Mesenteric fat pad (tissue), 1 donor: ENCODE measurements at places on chromosomes 6 and 20. TPM values are rescaled to one million over a fixed set of nuclear protein-coding genes. Genes with fewer than 3 reads are reported as not detected.
A peak's percentile ranks its signal among the peaks of the same experiment; 100 is the strongest.

The GNMT gene
- 0.61 TPM for total RNA-seq

The KATNA1 gene
- total RNA-seq, result 16.5 TPM

The BNIP5 gene
- not detected for total RNA-seq

The HTR1E gene
- total RNA-seq, result not detected

The TRIM10 gene
- total RNA-seq, result not detected

The BPIFB2 gene
- total RNA-seq, result not detected

The SLCO4A1 gene
- 44.4 TPM for total RNA-seq

- no peak for DNase-seq
Measured at GRCh38 chr6:134374491-134375219, 56.7 kb upstream of the SGK1 start.

DNA sequence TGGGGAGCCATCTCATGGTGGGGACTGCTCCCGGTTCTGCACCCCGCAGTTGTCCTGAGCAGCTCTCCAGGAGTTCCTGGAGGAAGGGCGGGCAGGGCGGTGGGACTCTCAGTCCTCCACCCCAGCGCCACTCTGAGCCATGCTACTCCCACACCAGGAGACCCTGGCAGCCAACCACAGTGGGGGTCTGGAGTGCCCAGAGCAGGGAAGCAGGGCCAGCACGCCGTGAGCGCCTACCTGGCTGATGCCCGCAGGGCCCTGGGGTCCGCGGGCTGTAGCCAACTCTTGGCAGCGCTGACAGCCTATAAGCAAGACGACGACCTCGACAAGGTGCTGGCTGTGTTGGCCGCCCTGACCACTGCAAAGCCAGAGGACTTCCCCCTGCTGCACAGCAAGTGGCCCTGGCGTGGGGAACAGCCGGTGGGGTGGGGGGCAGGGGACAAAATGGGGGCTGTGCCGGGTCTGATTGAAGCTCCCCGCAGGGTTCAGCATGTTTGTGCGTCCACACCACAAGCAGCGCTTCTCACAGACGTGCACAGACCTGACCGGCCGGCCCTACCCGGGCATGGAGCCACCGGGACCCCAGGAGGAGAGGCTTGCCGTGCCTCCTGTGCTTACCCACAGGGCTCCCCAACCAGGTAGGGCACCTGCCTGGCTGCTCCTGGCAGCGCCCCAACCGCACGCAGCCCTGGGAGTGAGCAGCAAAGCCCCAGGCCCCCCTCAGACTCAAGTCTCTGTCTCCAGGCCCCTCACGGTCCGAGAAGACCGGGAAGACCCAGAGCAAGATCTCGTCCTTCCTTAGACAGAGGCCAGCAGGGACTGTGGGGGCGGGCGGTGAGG lies 1.6 kb upstream of the TNFRSF6B start:
- no peak for DNase-seq

DNA sequence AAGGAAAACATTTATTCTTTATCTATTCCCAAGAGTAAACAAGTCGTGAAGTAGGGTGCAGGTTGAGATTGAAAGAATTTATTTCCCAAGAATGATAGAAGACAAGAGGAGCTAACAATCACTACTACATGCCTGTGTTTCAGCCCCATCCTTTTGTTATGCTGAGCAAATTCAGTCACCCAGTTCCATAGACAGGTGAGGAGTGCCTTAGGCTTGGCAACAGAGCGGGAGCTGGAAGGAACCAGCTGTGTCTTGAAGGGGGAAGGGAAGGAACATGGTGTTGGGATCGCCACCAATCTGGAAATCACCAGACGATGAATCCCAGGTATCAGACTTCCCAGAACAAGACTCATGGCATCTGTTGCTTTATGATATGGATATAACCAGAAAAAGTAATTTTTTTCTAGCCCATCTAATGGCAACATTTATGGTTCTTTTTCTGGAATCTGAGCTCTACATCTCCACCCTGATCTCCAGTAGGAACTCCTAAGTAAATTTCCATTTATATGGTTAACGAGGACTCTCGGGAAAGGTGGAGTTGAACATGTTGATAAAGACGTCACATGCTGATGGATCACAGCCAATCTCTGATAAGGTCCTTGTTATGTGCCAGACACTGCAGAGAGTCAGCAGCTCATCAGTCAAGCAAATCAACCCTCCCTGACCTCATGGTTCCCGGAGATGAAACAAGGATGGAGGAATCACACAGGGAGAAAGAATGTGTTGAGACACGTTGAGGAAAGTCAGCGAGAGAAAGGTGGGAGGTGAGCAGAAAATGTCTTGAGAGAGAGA lies 344.9 kb downstream of the SMOC2 start:
- no peak for DNase-seq

DNA sequence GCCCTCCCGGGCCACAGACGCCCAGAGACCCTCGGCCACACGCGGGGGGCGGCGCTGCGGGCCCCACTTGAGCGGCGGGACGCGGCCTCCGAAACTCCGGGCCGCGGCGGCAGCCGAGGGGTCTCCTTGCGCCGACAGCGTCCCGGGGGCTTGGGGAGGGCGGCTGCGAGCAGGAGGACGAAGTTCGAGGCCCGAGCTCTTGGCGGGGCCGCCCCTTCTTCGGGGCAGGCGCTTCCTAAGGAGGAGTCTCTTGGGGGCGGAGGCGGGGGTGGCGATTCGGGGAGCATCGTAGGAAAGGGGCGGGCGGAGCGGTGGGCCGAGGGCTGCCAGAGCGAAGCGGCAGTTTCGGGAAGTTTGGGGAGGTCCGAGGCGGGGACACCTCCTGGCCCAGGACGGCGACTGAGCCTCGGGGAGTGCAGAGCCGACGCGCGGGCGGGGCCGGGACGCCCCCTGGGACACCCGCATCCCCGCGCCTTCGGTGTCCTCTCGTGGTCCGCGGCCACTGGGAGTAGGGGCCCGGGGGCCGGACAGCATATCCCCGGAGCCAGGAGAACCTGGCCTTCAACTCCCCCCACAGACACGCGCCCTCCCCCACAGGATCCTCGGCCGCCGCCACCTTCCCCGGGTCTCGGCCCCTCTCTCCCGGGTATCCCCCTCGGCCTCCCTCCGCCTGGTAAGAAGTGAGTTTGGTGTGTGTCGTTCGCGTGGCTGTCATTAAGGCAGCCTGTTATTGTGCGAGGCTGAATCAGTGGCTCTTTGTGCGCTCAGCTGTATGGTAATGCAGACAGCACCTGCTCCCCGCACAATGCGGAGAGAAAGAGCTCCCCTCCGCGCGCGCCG lies 613 bp upstream of the DLL1 start:
- peak; percentile 91 for DNase-seq

GRCh38 chr6:18119236-18119635 lies 3.2 kb downstream of the NHLRC1 start:
- DNase-seq, result no peak

DNA sequence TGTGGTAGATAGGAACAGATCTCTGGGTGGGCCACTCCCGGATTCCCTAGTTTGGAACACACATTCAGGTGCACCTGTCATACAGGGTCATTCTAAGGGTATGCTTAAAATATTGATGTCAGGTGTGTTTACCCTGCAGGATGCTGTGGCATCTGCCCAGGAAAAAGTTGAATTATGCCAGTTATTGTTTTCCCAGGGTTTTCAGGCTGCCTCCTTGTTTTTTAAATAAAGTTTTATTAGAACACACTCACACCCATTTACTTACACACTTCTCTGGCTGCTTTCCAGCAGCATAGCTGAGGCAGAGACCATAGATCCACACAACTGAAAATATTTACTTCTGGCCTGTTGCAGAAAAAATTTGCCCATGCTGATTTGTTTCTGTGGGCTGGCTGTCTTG lies 76.5 kb downstream of the PHACTR3 start:
- DNase-seq, result no peak

DNA sequence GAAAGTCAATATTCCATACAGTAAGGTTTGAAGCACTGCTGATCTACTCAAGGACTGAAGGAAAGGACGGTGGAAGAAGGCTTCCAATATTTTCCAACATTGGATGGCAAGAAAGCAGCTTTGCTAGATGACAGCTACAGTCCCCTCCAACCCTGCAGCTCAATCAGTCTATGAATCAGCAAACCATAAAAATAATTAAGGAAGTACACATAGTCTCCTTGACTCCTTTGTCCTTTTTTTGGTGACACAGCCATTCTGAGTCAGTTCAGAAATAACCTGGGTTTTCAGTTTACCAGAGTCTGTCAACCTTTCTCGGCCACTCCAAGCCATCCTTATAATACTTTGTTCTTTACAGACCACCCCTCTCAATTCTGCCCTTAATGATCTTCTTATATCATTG lies 232.5 kb downstream of the IBTK start:
- DNase-seq, result no peak

- DNase-seq, result no peak
Measured at GRCh38 chr6:40896696-40897095, 142.3 kb downstream of the UNC5CL start.

DNA sequence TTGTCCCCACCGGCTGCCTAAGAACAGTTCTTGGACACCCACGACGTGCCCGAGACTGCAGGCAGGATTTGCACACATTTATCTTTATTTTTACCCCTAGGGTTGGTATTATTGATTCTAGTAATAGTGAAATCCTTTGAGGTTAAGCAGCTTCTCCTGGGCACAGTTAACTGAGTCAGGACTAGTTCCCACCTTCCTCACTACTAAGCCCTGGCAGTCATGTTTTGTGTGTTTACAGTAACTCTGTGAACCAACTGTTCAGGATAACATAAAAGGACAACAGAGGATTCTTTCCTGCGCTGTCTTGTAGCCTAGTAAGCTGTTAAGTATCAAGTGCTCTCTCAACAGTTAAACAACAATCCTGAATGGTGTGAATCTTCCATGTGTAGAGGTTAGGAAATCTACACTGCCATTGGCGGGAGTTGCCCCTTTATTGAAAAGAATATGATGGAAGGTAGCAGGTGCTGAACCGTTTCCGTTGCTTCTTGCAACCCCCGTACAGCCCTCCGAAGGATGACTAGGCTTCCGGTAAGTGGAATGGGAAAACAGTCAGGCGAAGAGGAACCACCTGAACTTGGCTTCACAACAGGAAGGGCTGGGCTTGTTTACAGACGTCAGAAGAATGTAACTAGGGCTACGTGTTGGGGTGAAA lies 979 bp upstream of the SOD2 start:
- no peak for DNase-seq

- no peak for DNase-seq
Measured at GRCh38 chr6:167855825-167856425, 29.2 kb downstream of the AFDN start.

DNA sequence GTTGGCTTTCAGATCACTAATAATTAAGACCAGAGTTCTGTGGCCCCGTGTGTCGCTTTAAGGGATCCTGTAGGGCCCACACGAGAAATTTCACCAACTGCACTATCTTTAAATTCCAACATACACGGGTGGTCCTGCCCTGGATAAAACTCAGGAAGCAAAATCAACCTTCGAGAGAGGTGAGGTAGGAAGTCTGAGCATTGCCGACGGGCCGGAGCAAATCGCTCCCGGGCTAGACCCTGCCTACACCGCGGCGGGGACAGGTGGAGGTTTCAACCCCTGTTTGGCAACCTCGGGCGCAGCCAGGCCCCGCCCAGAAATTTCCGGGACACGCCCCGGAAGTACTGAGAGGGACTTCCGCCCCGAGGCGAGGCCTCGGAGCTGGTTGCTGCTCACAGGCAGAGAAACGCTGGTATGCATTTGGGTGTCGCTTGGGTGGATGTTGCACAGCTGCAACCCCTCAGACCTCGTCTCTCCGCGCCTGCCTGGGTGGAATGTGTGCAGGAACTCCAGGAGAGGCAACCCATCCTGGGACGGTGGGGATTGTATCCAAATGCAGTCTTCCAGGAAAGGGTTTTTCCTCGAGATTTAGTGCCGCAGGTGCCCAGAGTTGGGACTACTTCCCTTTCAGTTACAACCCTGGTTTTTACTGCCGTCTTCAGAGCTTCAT lies 19.9 kb downstream of the ZKSCAN8 start:
- no peak for DNase-seq

DNA sequence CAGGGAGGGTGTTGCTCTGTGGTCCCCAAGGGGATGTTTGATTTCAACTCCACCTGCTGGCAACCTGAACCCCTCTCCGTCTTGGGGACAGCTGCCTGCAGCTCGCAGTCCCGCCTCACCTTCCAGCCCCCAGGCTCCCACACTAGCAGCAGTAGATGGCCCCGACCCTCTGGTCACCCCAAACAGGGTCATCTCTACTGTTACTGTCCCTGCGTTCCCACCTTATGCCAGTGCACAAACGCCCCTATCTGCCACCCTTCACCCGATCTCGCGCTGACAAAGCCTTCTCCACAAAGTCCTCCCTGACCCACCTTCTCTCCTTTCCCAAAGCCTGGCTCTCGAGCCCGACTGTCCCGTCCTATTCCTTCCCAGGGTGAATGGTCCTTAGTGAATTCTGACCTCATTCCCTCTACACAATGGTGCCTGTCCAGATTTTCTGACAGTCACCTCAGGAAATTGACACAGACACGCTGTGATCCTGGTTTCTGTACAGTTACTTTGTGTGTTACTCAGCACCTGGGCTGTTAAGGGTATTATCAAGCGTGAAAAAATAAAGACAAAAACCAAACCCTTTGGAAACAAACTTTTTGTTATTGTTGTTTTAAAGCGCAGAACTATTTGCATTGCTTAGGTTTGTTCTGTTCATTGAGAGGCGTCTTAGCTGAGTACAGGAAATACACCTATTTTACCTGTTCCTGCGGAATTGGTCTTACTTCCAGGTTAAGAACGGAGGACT lies 728 bp downstream of the FUT9 start:
- no peak for DNase-seq

- DNase-seq, result no peak
Measured at GRCh38 chr20:14761903-14762302, 424.5 kb upstream of the FLRT3 start.

DNA sequence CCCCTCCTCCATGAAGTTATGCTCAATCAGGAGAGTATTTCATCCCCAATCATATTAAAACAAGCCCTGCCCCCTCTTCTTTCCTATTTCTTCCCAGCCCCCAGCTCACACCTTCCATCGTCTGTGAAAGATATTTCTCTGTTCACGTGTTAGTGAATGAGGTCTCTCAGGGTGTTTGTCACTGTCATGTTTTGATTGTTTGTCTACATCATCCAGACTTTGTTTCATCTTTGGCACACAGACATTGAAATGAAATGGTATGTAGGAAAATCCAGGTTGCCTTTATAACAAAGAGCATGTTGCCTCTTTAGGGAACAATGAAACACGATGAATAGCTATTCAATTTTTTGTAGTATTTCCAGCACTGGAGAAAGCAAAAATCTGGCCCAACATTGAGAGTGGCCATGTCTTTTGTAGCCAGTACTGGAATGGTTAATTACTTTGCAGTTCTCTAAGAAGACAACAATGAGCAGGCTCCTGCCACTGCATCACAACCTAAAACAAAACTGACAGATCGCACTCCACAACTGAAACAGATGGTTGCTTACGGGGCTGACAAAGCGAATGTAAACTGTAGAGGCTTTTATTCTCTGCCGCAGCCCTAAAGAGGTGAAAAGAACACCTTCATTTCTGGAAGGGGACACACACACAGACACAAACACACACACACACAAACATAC lies 543.6 kb upstream of the CITED2 start:
- DNase-seq, result no peak

DNA sequence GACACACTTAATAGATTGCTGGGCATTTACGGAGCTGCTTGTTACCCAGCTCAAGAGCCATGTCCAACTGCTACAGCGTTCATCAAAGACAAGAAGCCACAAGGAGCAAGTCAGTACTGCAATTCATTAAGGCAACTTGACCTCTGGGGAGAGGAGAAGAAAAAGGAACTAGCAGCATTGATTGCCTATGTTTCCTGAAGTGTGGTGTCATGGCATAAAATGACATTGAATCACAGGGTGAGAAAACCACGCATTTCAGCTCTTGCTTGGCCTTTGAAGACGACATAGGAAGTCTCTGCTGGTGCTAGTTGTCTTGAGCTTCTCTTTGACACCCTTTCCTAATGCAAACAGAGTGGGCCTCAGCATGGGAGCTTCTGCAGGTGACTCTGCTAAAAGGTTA lies 139.1 kb downstream of the CDH26 start:
- DNase-seq, result no peak

- DNase-seq, result no peak
Measured at GRCh38 chr6:82076916-82077315, 170.6 kb downstream of the IBTK start.

- no peak for DNase-seq
Measured at GRCh38 chr6:423055-423798, 31.7 kb downstream of the IRF4 start.
